Activated CD4-positive, alpha-beta T cell treated with anti-CD3 and anti-CD28 coated beads, Interleukin-2, amount 10 ng/mL, durations not matched to agents 7 days and 5 days (primary cell): ENCODE measurements at places on chromosomes 3 and 15. TPM values are rescaled to one million over a fixed set of nuclear protein-coding genes. Genes with fewer than 3 reads are reported as not detected.
A peak's percentile ranks its signal among the peaks of the same experiment; 100 is the strongest.

The GOLGA8S gene
- total RNA-seq = 0.31 TPM

The TLE3 gene
- 66.6 TPM for total RNA-seq

The MKRN2 gene
- total RNA-seq = 20.9 TPM

The STRIT1 gene
- not detected for total RNA-seq

The IDH3A gene
- total RNA-seq = 71.2 TPM

The CLDN18 gene
- total RNA-seq = not detected

The IL17RD gene
- total RNA-seq = not detected

The SUCLG2 gene
- 60.0 TPM for total RNA-seq

The FRMD5 gene
- 0.15 TPM for total RNA-seq

The PRSS50 gene
- total RNA-seq = not detected

The HTR3D gene
- not detected for total RNA-seq

DNA sequence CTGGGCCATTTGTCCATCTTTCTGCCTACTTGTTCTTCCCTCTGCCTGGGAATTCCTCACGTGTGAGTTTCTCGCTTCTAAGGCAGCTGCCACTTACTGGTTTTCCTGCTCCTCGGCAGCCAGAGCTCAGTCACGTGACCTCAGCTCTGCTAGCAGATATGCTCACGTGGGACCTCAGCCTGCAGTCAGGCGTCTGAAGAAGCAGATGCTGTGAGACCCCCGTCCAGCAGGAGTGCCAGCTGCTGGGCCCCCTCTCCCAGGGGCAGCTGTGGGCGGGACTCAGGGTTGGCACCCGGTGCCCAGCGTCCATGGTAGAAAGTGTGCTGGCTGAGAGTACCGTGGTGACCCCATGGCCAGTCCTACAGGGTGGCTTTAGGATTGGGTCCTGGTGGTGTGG lies 161.3 kb upstream of the TLE3 start:
- DNase-seq = peak; percentile 52
- H3K4me1 ChIP-seq = peaks cover 50% of the 10 kb centered on the region
- H3K27ac ChIP-seq = peak overlapping the region; percentile 88
- H3K4me3 ChIP-seq = no peak overlapping the region
- H3K27me3 ChIP-seq = peaks cover 13% of the 10 kb centered on the region
- no peaks in the 10 kb centered on the region for H3K36me3 ChIP-seq

DNA sequence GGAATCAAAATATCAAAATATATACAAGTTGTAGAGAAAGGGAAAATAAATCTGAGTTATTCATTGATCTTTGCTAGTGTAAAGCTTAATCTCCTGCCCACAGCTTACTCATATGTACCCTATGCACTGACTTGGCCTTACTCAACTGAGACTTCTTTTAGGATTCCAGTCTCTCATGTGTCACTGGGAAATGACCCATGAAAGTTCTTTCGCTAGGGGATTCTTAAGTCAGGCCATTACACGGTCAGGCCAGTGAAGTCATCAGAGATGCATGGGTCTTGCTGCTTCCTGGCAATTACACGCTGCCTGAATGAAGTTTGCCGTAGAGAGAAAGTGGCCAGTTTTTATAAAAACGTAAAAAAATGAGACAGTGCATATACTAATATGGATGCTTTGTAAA lies 20.7 kb upstream of the LPP start:
- no peak for DNase-seq
- peaks cover 12% of the 10 kb centered on the region for H3K4me1 ChIP-seq

DNA sequence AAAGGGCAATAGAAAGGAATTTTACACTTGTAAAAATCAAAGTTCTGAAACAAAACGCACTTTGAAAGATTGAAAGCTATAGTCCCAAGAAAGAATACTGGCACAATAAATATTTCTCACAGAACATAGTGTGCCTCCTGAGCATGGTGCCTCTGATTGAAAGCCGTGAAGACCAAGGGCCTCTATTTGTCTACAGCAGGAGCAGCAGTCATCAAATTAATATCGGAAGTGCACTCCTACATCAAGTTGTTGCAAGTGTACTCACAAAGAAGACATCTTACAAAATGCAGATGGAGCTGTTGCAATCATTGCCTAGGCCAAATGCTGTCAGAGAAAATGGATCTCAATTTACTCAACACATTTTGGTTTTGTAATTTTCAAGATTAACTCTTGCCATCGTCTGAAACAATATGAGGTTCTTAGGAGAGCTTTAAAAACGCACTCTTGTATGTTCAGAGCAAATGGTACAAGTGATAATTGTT lies 9.2 kb upstream of the WDR49 start:
- peaks cover 6% of the 10 kb centered on the region for H3K27me3 ChIP-seq
- DNase-seq = no peak
- no peaks in the 10 kb centered on the region for H3K4me1 ChIP-seq
- no peak overlapping the region for H3K4me3 ChIP-seq
- no peaks in the 10 kb centered on the region for H3K36me3 ChIP-seq
- no peak overlapping the region for H3K27ac ChIP-seq

- no peak for DNase-seq
- no peak overlapping the region for H3K4me3 ChIP-seq
- H3K36me3 ChIP-seq = no peaks in the 10 kb centered on the region
- H3K27me3 ChIP-seq = no peaks in the 10 kb centered on the region
These were observed 1142.2 kb downstream of the IGSF11 start for GRCh38 chr3:117892431-117892841.

GRCh38 chr3:21705769-21706168 lies 45.2 kb downstream of the ZNF385D start:
- no peaks in the 10 kb centered on the region for H3K27me3 ChIP-seq
- no peaks in the 10 kb centered on the region for H3K4me1 ChIP-seq
- H3K36me3 ChIP-seq = no peaks in the 10 kb centered on the region
- no peak overlapping the region for H3K27ac ChIP-seq
- DNase-seq = no peak

GRCh38 chr3:99402755-99403154 lies 235.6 kb upstream of the COL8A1 start:
- H3K36me3 ChIP-seq = no peaks in the 10 kb centered on the region
- H3K4me3 ChIP-seq = no peak overlapping the region
- no peaks in the 10 kb centered on the region for H3K4me1 ChIP-seq
- H3K27ac ChIP-seq = no peak overlapping the region
- no peak for DNase-seq

DNA sequence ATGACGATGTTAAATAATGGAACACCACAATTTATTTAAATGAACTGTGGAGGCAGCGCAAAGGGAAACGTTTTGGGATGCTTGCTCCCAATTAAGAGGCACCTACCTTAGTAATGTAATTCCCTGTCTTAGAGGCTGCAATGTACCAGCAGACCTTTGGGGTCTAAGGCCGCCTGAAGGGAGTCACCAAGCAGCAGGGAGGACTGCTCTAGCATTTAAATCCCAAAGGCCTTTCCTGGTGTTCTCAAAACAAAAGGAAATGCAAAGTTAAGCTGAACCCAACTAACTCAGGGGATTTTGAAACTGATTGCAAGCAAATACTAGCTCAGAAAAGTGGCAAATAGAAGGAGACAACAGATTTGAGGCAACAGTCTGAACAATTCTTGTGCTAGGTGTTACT lies 510.8 kb downstream of the GABRG3 start:
- H3K4me3 ChIP-seq = no peak overlapping the region
- no peak for DNase-seq
- H3K36me3 ChIP-seq = no peaks in the 10 kb centered on the region
- no peaks in the 10 kb centered on the region for H3K4me1 ChIP-seq
- no peak overlapping the region for H3K27ac ChIP-seq

- no peak for DNase-seq
- H3K4me1 ChIP-seq = no peaks in the 10 kb centered on the region
- H3K27me3 ChIP-seq = peaks cover 45% of the 10 kb centered on the region
- H3K4me3 ChIP-seq = no peak overlapping the region
- no peak overlapping the region for H3K27ac ChIP-seq
These were observed 45.8 kb upstream of the FSIP1 start for GRCh38 chr15:39828374-39828931.

DNA sequence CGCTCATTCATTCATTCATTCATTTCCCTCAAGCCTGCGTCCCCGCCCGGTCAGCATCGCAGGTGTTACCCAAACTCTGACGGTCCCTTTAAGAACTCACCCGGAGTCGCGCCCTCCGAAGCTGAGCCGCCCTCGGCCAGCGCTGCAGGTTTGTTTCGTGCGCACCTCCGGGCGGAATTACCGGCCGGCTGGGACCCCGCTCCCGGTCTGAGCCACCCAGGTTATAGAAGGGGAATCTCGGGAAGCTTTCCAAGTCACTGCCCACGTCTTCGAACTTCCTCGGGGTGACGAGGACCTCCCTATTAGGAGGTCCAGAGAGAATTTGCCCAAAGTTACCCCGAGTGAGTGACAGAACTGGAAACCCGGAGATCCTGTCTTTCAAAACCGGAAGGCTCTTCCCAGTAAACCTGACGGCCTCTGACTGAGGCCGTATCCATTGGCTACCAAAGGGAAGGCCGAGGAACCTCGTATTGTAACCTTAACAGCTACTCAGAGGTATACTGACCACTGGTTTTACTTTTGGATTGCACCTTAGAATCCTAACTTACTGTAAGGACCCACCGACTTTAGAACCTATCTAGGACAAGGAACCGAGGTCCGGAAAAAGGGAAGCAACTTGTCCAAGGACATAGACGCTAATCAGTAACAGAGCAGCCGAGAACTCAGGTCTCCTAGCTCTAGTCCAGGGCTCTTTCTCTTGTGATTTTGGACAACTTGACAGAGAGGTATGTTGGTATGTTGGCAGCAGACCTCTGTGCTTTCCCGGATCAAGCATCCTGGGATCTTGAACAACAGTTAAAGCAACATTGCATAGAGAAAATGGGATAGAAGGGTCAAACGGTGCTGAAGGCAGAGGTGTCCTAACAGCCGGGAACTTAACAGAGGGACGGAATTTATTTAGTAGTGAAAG lies 788 bp upstream of the DLG1 start:
- H3K4me3 ChIP-seq = peak overlapping the region; percentile 92
- DNase-seq = peak; percentile 30
- peak overlapping the region; percentile 14 for H3K27ac ChIP-seq

DNA sequence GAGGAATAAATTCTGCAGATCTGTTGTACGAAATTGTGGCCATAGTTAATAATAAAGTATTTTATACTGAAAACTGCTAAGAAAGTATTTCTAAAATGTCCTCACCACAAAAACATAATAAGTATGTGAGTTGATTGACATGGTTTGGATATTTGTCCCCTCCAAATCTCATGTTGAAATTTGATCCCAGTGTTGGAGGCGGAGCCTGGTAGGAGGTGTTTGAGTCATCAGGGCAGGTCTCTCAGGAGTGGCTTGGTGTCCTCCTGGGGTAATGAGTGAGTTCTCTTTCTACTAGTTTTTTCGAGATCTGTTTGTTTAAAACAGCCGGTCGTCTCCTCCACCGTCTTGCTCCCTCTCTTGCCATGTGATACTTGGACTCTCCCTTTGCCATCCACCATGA lies 424.1 kb upstream of the KCNMB2 start:
- no peaks in the 10 kb centered on the region for H3K36me3 ChIP-seq
- no peaks in the 10 kb centered on the region for H3K27me3 ChIP-seq
- no peak overlapping the region for H3K4me3 ChIP-seq

DNA sequence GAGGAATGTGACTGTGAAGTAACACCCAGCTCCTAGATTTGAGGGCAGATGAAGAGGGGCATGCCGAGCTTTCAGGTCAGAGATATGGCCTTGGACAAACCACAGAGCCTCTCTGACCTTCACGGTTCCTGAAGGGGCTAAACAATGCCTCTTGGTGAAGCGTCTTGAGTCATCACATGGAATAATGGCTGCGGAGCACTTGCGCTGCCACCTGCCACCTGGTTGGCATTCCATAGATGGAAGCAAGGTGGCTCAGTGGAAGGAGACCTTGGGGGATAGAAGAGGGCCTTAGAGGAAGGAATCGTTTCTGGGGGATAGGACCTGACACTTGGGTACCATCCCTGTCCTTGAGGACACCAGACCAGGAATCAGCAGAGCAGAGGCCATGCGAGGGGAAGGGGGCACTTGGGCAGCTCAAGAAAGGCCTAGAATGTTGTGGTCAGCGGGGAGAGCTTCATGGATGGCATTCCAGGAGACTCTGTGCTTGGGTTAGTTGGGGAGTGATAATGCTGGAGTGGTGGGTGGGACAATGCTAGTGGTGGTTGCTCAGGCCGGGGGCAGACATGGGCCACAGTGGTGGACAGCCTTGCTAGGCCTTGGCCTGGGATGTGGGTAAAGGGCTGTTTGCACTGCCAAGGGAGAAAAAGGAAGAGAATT lies 12.6 kb downstream of the MRAS start:
- no peaks in the 10 kb centered on the region for H3K4me1 ChIP-seq
- H3K4me3 ChIP-seq = no peak overlapping the region
- H3K27ac ChIP-seq = no peak overlapping the region
- no peak for DNase-seq
- H3K27me3 ChIP-seq = peaks cover 4% of the 10 kb centered on the region

- H3K4me1 ChIP-seq = no peaks in the 10 kb centered on the region
- no peak overlapping the region for H3K4me3 ChIP-seq
- DNase-seq = no peak
- H3K27ac ChIP-seq = no peak overlapping the region
- no peaks in the 10 kb centered on the region for H3K36me3 ChIP-seq
- H3K27me3 ChIP-seq = no peaks in the 10 kb centered on the region
These were observed 49.7 kb upstream of the FBN1 start for GRCh38 chr15:48695088-48695826.

- peaks cover 28% of the 10 kb centered on the region for H3K27me3 ChIP-seq
- H3K27ac ChIP-seq = no peak within 1 kb of the TSS
- H3K4me3 ChIP-seq = no peak within 1 kb of the TSS
- H3K4me1 ChIP-seq = peaks cover 14% of the 10 kb centered on the region
- no peak for DNase-seq
These were observed at the start of gene TGM5 for GRCh38 chr15:43266834-43267233. TGM5 (minus strand) TSS chr15:43266928; CDS start chr15:43266849, 79 bp downstream.

DNA sequence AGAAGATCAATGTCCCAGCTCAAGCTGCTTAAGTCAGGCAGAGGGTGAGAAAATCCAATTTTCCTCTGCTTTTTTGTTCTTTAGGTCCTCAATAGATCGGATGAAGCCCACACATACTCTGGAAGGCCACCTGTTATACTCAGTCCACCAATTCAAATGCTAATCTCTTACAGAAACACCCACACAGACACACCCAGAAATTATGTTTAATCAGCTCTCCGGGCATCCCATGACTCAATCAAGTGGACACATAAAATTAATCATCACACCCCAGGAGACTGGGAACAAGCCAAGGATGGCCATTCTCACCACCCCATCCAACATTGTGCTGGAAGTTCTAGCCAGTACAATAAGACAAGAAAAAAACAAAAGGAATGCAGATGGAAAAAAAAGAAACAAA lies 67.8 kb upstream of the SLC24A5 start:
- H3K36me3 ChIP-seq = no peaks in the 10 kb centered on the region
- peaks cover 20% of the 10 kb centered on the region for H3K27me3 ChIP-seq
- no peak overlapping the region for H3K4me3 ChIP-seq
- peaks cover 2% of the 10 kb centered on the region for H3K4me1 ChIP-seq

- no peaks in the 10 kb centered on the region for H3K4me1 ChIP-seq
- H3K27ac ChIP-seq = no peak overlapping the region
- no peak overlapping the region for H3K4me3 ChIP-seq
- no peak for DNase-seq
- no peaks in the 10 kb centered on the region for H3K27me3 ChIP-seq
These were observed 741.0 kb downstream of the MCTP2 start for GRCh38 chr15:94972314-94972713.

GRCh38 chr15:60214201-60214600 lies 183.6 kb downstream of the ANXA2 start:
- H3K4me3 ChIP-seq = no peak overlapping the region
- no peaks in the 10 kb centered on the region for H3K36me3 ChIP-seq
- no peaks in the 10 kb centered on the region for H3K4me1 ChIP-seq
- DNase-seq = no peak
- H3K27me3 ChIP-seq = peaks cover 22% of the 10 kb centered on the region
